ENCODE measurements at places on chromosomes 4 and X. TPM values are rescaled to one million over a fixed set of nuclear protein-coding genes. Genes with fewer than 3 reads are reported as not detected.

DNA sequence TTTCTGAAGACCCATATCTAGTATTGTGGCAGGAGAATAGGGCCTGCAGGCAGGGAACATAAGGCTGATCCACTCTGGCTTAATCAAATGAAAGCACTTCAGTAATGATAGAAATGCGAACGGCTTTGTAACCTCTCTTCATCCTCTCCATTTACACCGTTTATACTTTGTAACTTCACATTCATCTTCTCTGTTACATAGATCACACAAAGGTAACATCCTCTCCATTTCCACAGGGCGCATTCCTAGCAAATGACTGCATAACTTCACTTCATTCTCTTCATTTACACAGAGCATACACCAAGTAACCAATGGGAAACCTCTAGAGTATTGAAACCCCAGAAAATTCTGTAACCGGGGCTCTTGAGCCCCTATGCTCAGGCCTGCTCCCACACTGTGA is 65.5 kb upstream of the SLC34A2 start:
- DNase-seq, result no peak

DNA sequence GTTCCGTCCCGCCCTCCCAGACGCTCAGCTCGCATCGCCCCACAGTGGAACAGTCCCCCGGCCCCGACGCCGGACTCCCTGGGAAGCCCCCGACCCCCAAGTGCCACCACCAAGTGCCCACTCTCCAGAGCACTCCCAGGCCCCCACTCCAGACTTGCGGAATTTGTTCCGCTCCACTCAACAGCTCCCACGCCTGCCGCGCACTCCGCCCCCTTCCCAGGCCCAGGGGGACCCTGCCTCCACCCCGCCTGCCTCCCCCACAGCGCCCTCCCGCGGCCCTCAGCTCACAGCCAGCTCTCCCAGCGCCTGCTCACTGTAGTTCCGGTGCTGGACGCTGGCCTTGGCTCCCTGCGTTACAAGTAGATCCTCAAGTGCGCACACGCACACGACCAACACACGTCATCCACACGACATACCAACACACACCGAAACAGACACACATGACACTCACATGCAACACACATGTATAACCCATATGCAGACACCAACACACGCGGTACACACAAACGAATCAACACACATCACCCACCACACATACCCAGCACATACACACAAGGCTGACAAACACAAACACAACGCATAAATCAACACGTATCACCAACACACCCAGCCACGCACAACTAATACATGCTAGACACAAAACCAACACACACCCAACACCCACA is 8.0 kb downstream of the MSX1 start:
- no peak for DNase-seq

DNA sequence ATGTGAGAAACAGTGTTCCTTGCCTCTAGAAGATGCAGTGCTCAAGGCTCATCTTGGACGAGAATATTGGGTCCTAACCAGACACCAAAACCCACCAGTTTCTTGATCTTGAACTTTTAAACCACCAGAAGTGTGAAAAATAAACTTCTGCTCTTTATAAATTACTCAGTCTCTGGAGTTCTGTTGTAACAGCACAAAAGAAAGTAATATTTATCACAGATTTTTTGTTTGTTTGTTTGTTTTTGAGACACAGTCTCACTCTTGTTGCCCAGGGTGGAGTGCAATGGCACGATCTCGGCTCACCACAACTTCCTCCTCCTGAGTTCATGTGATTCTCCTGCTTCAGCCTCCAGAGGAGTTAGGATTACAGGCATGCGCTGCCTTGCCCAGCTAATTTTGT is 371.1 kb upstream of the NDST4 start:
- no peak for DNase-seq

GRCh38 chr4:165726831-165727230 is 146.2 kb upstream of the TLL1 start:
- DNase-seq, result no peak

The PRRG3 gene
- total RNA-seq, result 6.1 TPM

Data from frontal cortex (tissue), 4 donors.